ENCODE measurements at places on chromosomes 13 and 19. TPM values are rescaled to one million over a fixed set of nuclear protein-coding genes. Genes with fewer than 3 reads are reported as not detected.

- peak; percentile 97 for DNase-seq
Measured at GRCh38 chr19:16771618-16772017, 52.0 kb downstream of the NWD1 start.

GRCh38 chr19:48635966-48636858 lies 967 bp downstream of the DBP start:
- DNase-seq = no peak

DNA sequence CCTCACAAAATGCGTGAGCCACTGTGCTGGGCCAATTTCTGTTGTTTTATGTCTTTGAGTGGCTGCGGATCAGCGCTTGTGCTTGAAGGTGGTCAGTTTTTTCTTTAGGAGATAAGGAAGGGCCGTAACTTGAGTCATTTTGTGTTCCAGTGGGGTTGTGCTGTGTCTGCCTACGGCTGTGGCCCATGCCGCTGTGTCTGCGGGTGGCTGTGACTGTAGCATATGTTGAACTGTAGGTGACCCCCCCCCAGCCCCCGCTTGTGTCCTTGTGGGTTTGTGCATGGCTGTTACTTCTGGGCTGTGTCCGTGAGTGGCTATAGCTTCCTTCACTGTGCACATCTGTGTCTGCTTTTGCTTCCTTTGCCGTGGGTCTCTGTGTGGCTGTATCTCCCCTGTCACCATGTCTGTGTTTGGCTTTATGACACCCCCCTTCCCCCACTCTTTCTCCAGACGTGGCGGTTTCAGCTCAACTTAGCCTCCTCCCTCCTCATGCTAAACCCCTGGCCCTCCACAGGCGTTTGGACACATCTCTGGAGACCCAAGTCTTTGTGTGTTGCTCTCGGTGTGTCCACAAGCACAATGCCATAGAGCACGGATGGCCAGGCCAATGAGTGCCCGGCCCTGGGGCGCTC lies 675 bp downstream of the PPP1R14A start:
- DNase-seq = no peak

DNA sequence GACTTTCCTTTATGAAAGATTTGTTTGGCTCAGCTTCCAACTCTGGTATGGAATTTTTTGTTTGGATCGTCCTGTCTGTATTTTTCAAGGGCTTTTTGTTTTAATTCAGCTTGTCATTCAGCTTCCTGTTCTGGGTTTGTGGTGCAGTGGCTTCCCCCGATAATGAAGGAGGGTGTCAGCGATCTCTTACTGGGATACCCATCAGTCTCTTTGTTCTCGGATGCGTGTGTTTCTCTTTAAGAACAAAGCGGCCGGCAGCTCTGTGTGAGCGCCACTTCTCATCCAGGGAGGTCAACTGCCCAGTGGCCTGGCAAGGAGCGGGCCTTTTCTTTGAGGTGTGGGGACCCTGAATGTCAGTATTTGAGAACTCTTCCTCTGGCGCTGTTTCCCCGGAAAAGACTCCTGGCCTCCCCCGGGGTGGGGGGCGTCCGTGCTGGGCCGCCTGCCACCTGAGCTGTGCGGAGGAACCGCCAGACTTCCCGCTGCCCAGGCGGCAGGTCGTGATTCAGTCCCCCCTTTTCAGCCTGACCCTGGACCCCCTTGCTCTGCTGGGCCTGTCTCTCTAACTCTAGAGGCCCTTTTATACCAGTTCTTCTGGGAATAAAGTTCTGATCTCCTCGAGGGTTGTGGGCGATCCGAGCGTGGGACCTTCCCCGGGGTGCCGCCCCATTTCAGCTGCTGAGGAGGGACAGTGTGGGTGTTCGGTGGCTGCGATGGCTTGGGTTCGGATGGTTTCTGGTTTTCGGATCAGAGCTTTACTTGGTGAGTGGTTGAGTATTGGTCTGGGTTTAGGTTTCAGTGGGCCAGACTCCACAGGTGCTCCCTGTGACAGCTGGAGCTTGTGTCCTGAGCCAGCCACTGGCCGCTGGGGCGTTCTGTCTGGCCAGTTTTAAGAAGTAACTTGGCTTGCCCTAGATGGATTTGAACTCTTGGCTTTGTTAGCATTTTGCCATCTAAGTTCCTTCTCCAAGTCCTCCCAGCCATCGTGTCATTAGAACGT lies 3.4 kb downstream of the SF3A2 start:
- DNase-seq = peak; percentile 93

DNA sequence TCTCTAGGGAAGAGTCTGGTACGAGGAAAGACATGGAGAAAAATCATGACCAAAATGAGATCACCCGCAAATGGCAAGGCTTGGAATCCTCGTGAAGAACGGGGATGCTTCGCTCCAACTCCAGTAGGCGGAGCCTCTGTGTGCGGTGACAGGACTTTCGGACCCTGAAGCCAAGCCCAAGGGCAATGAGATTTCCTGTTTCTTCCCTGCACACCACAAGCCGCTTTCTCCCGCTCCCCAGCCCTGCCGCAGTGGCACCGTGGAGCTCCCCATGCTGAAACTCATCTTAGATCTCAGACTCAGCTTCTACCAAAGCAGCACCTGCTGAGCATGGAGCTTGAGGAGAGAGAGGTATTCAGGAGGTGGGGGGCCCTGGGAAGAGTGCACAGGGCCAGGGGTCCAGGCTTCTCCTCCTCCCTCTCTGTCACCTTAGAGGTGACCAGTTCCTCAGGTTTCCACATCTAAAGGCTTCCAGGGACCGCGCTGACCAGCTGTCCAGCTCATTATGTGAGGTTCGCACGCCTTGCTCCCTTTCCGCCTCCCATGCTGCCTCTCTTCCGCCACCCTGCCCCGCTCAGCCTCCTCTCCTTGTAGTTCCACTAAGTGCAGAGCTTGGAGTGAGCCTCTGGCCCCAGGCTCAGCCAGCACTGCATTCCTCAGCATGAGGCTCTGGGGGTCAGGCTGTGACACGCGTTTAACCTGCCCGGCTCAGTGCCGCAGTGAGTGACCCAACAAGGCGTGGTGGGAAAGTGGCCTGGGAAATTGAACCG lies 153.8 kb upstream of the SOX1 start:
- DNase-seq = peak; percentile 88

DNA sequence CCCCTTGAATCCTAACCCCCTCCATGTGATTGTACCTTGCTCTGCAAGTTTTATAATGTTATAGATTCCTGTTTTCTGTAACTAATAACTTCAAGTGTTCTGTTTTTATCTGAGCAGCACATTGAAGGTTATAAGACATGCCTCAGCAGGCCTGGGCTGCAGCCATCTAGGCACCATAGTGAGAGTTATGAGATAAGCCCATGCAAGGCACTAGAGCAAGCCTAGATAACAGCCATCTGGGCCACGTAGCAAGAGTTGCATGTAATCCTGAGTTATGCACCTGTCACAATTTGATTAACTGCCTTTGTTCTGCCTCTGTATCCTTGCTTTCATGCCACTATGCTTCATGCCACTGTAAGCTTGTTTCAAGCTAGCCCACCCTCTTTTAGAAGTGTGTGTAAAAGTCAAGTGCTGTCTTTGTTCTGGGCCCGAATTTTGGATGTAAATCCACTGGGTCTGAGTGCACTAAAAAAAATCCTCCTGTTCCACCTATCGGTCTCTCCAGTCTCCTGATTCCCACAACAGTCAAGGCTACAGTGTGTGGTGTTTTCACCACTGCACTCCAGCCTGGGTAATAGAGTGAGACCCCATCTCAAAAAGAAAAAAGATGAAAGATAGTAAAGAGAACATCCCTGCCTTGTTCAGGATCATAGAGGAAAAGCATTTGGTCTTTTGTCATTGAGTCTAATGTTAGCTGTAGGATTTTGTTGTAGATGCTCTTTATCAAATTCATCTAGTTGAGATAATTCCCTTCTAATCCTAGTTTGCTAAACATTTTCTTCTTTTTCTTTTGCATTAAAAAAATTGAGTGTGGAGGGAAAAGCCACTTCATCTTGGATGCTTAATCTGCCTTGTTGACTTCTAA lies 16.0 kb upstream of the KBTBD6 start:
- DNase-seq = no peak

DNA sequence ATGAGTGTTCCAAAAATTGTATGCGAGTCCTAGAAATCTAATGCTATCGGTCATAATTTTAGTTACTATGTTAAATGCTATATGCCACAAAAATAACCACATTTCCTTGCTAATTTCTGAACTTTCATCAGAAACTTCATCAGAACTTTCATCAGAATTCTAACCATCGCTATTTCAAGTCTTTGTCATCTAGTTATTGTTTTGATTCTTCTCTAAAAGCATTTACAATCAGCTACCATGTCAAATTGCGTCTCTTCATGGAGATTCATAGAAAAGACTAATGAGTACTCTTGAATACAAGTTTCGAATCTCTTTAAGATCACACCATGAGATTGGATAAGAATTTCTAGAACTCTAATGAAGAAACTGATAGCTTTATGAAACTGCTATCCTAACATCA lies 52.7 kb upstream of the TM9SF2 start:
- no peak for DNase-seq

GRCh38 chr19:54248016-54248601 lies 5.5 kb upstream of the LILRA6 start:
- no peak for DNase-seq

DNA sequence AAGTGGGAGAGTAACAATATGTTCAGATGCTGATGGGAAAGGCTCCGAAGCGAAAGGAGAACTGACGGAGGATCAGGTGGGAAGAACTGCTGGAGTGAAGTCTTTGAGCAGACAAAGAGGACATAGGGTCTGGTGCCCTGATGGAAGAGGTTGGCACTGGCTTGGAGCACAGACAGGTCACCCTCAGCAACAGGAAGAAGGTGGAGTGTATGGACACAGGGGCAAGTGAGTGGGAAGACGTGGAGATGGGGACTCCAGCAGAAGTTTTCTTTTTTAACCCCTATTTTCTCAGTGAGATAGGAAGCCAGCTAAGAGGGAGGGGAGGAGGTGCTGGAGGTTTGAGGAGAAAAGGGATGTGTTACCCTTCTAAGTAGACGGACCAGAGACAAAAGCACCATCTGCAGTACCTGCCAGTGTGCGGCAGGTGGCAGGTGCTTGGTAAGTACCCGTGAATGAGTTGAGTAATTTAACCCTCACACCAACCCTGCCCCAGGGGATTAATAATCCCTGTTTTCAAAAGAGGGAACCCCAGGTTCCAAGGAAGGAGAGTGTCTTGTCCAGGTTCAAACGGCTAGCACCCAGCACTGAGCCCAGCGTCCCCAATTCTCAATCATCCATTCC lies 11.2 kb downstream of the HAS1 start:
- no peak for DNase-seq

- DNase-seq = no peak
Measured at GRCh38 chr13:95254339-95254738, 46.9 kb downstream of the ABCC4 start.

DNA sequence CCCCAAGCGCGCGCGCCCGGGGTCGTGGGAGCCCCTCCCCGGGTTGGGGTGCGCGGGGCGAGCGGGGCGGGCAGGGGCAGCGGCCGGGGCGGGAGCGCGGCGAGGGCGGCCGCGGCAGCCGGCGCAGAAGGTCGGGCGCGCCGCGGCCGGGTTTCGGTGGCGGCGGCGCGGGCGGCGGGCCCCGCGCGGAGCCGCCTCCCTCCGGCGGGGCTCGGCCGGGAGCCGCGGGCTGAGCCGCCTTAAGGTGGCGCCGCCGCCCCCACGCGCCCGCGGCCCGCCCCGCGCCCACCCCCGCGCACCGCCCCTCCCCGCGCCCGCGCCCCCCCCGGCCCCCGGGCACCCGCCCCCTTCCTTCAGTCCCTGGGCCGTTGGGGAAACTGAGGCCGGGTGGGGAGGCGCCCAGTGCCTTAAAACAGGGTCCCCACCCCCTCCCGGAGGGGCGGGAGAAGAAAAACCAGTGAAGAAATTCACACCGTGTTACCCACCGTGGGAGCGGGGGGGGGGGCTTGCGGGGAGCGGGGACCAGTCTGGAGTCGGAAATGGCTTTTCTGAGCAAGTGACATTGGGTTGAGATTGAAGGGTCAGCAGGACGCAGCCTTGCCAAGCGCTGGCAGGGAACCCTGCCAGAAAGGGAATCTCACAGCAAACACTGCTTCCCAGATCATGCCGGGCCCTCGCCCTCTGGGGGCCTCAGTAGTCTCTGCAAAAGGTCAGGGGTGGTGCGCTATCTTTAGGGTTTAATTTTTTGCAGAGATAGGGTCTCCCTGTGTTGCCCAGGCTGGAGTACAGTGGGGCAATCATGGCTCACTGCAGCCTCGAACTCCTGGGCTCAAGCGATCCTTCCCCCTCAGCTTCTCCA lies at the start of gene TLE2:
Gene TLE2, minus strand, starts transcription at position 216 of the 859 bp plus-strand sequence. CDS start 376 bp downstream, outside the sequence.
- no peak for DNase-seq

- no peak for DNase-seq
Measured at GRCh38 chr19:3975637-3976087, 4.8 kb upstream of the DAPK3 start.

DNA sequence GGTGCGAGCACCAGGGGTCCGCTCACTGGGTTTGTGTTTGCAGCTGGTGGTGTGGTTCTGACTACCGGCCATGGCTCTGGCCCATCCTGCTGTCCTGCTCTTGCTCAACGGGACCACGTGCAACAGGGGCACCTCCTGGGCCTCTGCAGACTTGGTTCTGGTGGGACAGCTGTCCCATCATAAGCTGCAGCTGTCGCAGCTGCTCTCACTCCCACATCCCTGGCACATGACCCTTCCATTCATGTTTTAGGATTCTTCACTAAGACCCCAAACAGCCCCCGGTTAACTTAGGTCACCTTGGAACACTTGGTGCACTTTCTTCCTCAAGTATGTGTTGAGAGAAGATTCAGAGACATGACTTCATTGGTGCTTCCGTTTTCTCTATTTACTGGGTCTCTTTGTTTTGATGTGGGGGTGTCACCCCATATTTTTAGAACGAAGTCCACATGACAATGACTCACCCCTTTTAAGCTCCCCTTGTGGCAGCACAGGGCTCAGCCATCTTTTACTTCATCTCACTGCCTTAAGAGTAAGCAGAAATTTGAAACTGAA lies 68.4 kb upstream of the ARHGEF7 start:
- peak; percentile 90 for DNase-seq

DNA sequence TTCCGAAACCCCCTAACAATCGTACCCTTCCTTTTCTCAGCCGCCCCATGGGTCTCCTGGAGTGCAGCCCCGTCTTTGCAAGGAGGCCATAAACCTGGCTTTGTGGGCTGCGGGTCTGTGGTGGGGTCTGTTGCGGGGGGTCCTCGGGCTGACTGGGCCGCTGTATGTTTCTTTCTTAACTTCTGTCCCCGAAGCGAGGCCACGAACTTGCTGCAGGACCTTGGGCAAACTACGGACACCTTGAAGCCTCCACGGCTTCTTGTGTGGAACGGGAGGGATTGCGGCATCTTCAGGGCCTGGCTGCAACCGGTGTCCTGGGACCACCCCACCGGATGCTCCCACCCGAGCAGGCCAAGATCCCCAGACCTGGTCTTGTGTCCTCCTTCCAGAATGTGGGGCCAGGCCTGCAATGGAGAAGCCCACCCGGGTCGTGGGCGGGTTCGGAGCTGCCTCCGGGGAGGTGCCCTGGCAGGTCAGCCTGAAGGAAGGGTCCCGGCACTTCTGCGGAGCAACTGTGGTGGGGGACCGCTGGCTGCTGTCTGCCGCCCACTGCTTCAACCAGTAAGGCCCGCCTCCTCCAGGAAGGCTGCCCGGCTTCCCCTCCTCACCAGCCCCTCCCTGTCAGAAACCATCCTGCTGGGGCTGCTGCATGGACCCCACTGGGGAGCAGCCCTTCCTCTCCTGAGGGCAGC lies 12.0 kb downstream of the TIMM13 start:
- no peak for DNase-seq

LILRA6 gene
- total RNA-seq = 0.86 TPM

KCTD15 gene
- 117 TPM for total RNA-seq

FGF9 gene
- 1.9 TPM for total RNA-seq

LAIR1 gene
- total RNA-seq = 7.6 TPM

ZNF729 gene
- not detected for total RNA-seq

ACTMAP gene
- 3.8 TPM for total RNA-seq

ODAD3 gene
- 0.83 TPM for total RNA-seq
